ENCODE measurements at places on chromosomes 13 and 19.

- DNase-seq = no peak
These were observed 711.6 kb upstream of the SLITRK6 start for GRCh38 chr13:86510792-86511191.

GRCh38 chr13:65914716-65915115, 1315.4 kb downstream of the PCDH9 start:
- no peak for DNase-seq

- DNase-seq = no peak
These were observed 198.3 kb downstream of the NBEA start for GRCh38 chr13:35140321-35140720.

DNA sequence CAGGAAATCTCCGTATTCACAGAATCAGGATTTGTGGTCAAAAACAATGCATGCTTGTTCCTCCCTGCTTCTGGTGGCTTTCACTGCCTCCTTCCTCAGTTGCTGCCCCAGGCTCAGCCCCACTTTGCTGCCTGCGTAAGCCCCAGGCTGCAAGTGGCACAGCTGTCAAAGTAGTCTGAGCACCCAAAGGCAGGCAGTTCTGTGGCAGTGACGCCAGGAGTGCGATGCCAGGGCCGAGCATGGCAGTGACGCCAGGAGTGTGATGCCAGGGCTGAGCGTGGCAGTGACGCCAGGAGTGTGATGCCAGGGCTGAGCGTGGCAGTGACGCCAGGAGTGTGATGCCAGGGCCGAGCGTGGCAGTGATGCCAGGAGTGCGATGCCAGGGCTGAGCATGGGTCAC, 77.3 kb upstream of the GPR183 start:
- DNase-seq = no peak

DNA sequence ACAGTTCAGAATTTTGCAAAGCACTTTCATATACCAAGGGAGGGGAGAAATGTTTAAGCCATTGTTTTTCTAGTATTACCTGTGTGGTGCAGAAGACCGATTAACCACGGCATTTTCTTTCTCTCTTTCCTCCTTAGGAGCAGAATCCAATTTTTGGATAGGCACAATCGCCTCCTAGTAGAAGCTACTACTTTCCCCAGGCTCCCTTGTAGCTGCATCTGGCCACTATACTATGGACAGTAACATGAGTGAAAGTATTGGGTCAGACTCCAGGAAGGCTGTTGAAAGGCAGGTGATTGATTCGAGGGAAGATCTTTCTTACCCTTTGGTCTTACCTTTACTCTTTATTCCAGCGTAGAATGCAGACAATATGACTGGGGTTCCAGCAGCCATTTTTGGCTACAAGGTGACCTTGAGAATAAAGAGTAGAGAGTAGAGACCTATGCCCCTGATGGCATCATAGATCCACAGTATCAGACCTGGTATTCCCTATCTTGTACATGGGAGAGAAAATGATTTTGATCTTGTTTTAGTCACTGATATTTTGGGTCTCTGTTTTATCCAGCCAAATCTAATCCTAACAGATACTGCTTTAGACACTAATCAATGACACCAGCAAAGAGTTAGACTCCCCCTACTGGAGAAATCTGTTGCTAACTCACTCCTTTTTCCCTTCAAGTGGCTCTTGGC, 77.0 kb downstream of the LRRC63 start:
- DNase-seq = no peak

DNA sequence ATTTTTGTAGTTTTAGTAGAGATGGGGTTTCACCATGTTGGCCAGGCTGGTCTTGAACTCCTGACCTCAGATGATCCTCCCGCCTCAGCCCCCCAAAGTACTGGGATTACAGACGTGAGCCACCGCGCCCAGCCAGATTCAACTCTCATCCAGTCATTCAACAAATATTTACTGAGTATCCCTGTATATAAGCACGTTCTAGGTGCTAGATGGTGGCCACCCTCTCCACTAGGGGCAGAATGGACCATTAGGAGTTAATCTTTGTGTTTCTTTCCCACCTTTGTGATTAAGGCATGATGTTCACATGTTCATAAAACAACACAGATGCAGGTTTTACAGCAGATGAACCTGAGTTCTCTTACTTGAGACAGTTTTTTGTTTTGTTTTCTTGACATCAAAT, 7.3 kb downstream of the SHKBP1 start:
- no peak for DNase-seq

GRCh38 chr13:78608688-78609463, 5.5 kb upstream of the POU4F1 start:
- DNase-seq = no peak

GRCh38 chr13:27551562-27551961, 68.8 kb downstream of the LNX2 start:
- no peak for DNase-seq

DNA sequence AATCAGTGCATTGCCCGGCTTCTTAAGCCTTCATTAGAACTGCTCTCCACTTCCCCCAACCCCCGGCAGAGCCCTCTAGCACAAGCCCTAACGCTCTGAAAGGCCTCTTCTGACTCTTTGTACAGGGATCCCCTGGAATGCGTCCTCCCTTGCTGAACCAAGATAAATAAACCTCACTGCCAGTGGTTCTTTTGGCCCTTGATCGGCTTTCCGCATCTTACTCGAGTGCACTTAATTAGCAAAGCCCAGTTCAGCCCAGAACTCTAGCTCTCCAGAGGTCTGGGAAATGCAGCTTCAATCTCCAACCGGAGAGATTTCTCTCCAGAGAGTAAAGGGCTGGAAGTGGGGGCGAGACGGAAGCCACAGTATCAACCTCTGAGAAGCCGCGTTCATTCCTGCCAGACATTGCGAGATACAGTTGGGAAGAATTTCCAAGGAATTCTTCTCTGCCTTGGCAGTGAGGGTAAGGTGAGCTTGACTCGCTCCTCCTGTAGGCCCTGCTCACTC, 8.7 kb upstream of the ZNF444 start:
- no peak for DNase-seq
